ENCODE measurements at places on chromosomes 12 and 14. TPM values are rescaled to one million over a fixed set of nuclear protein-coding genes. Genes with fewer than 3 reads are reported as not detected.

- DNase-seq, result no peak
- no peaks in the 10 kb centered on the region for H3K4me1 ChIP-seq
- no peaks in the 10 kb centered on the region for H3K27me3 ChIP-seq
- no peak overlapping the region for H3K4me3 ChIP-seq
- no peaks in the 10 kb centered on the region for H3K36me3 ChIP-seq
- H3K27ac ChIP-seq, result no peak overlapping the region
These were observed 341.7 kb upstream of the KITLG start for GRCh38 chr12:88921890-88922532.

GRCh38 chr12:98317939-98318899, 197.2 kb upstream of the TMPO start:
- no peaks in the 10 kb centered on the region for H3K4me1 ChIP-seq
- no peaks in the 10 kb centered on the region for H3K36me3 ChIP-seq
- H3K27ac ChIP-seq, result no peak overlapping the region
- H3K27me3 ChIP-seq, result no peaks in the 10 kb centered on the region

Gene STK38L
- 18.8 TPM for polyA plus RNA-seq

Gene FAR2
- polyA plus RNA-seq, result 2.7 TPM

- H3K27me3 ChIP-seq, result no peaks in the 10 kb centered on the region
- DNase-seq, result peak; percentile 20
- no peak overlapping the region for H3K27ac ChIP-seq
- H3K4me1 ChIP-seq, result no peaks in the 10 kb centered on the region
- H3K4me3 ChIP-seq, result no peak overlapping the region
These were observed 624.1 kb upstream of the FOXG1 start for GRCh38 chr14:28142400-28143015.

DNA sequence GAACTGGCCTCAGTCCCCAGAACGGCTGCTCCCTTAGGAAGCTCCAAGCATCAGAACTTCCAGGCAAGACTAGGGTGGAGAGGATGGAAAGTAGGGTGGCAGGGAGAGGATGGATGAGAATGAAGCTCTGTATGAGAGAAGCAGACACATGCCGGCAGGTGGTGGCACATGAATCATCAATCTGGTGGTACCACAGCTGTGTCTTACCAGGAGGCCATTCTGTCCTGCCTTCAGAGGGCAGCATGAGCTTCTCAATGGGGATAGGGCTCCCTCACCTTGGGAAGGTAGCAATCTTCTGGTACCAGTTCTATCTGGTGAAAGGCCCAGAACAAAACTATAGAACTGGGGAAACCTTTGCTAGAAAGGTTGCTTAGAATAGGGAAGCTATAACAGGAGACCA, 55.4 kb upstream of the PYGL start:
- no peaks in the 10 kb centered on the region for H3K36me3 ChIP-seq
- no peak overlapping the region for H3K27ac ChIP-seq
- no peak overlapping the region for H3K4me3 ChIP-seq
- H3K27me3 ChIP-seq, result no peaks in the 10 kb centered on the region

DNA sequence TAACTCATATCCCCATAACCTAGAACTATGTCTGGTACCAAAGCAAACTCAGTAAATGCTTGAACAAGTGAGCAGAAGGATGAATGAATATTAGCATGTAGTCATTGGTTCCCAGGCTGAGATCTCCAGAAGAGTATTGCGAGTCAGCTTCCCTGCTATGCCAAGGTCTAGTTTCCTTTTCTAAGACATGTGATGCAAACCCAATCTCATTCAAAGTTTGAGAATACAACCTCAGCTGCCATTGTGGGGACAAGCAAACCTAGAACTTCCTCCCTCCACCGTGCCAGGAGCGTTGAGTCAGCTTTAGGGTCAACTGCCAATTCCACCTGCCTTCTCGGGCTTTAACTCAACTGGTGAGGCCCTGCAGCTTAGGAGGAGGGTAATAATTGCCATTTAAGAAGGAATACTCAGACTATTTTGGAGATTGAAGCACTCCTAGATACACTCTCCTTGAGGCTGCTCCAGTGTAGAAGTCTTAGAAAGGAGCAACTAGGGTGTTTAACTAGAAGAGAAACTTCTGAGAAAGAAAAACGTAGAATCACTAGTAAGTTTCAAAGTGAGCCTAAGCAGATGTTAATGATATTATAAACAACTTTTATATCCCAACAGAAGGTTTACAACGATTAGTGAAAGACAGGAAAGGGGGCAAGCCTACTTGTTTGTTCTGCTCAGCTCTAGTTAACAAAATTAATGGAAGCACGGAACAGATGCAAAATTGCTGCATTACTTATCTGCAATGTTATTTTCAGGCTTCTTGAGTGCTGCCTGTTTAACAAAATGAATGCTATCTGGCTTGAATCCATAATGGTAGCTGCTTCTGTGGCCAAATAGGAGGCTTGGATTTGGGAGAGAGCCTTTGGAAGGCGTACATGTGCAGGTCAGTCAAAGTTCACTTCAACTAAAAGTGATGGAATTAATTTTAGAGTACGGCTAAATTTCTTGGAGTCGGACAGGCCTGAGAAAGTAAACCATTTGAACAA, 96.9 kb downstream of the HELB start:
- no peak for DNase-seq
- H3K27ac ChIP-seq, result no peak overlapping the region
- no peaks in the 10 kb centered on the region for H3K4me1 ChIP-seq
- H3K4me3 ChIP-seq, result no peak overlapping the region

Gene IL31
- not detected for polyA plus RNA-seq

Gene ST8SIA1
- 0.77 TPM for polyA plus RNA-seq

Gene IL23A
- polyA plus RNA-seq, result 3.1 TPM

- H3K27ac ChIP-seq, result no peak overlapping the region
- DNase-seq, result no peak
These were observed 17.1 kb downstream of the NUBPL start for GRCh38 chr14:31578266-31578665.

- peaks cover 4% of the 10 kb centered on the region for H3K27me3 ChIP-seq
- DNase-seq, result no peak
- H3K36me3 ChIP-seq, result no peaks in the 10 kb centered on the region
- no peak overlapping the region for H3K27ac ChIP-seq
These were observed 6.2 kb upstream of the VDR start for GRCh38 chr12:47910981-47911380.

- DNase-seq, result no peak
- no peak overlapping the region for H3K27ac ChIP-seq
- no peaks in the 10 kb centered on the region for H3K27me3 ChIP-seq
- no peak overlapping the region for H3K4me3 ChIP-seq
- H3K36me3 ChIP-seq, result no peaks in the 10 kb centered on the region
- no peaks in the 10 kb centered on the region for H3K4me1 ChIP-seq
These were observed 316.1 kb downstream of the SEC23A start for GRCh38 chr14:38786921-38787320.

DNA sequence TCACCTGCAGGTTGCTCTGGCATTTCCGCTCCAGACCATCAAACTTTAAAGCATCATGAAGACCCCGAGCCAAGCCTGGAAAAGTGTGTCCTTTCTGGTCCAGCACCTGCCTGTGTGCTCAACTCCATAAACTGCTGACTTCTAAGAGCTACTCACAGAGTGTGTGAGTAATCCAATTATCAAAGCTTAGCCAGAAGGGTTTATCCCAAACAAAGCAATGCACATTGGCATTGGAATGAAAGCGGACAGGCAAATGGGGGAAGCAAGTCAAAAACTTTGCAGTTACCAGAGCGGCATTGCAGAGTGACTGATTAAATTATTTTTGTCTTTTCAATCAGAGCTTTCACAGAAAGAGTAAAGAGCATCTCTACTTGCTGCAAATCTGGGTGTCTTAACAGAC, 1262.4 kb upstream of the SEL1L start:
- no peaks in the 10 kb centered on the region for H3K27me3 ChIP-seq
- H3K36me3 ChIP-seq, result no peaks in the 10 kb centered on the region
- no peak for DNase-seq
- H3K4me3 ChIP-seq, result no peak overlapping the region

- DNase-seq, result no peak
- H3K4me3 ChIP-seq, result no peak overlapping the region
- H3K27ac ChIP-seq, result no peak overlapping the region
- no peaks in the 10 kb centered on the region for H3K27me3 ChIP-seq
These were observed 1.7 kb upstream of the NEK9 start for GRCh38 chr14:75128596-75128990.

DNA sequence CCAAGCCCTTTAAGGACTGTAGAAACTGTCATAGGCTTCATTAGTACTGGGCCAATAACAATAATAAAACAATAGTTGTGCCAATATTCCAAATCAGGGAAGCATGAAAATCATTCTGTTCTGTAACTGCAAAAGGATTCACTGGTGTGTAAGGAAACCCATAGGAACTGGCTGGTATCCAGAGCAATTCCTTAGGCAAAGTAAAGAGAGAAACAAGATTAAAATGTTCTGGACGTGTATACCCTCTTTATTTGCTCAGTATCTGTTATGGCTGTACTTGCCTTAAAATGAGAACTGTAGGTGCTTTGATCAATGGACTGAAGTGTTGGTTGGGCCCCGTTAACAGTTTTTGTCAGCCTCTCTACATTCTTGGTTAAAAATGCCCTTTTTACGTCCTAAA, 72.4 kb upstream of the STAC3 start:
- no peaks in the 10 kb centered on the region for H3K27me3 ChIP-seq
- DNase-seq, result no peak
- H3K4me1 ChIP-seq, result peaks cover 4% of the 10 kb centered on the region
- H3K27ac ChIP-seq, result no peak overlapping the region
- H3K4me3 ChIP-seq, result no peak overlapping the region

DNA sequence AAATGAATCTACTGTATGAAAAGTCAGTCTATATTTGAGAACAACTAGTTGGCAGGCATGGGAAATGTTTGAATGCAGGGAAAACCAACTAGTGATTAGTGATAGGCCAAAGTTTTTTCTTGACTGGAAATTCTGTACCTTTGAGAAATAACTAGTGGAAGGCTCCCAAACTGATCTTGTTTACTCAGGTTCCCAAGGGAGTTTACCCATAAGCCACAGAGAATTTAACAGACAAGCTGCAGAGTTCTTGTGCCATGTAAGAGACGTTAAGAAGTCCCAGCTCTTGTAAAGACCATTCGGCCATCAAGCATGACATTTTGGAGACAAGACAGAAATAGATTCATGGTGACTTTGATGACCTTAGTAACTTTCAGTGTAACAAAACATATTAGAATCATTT, 1882.8 kb upstream of the SEL1L start:
- H3K36me3 ChIP-seq, result no peaks in the 10 kb centered on the region
- H3K27ac ChIP-seq, result no peak overlapping the region
- DNase-seq, result no peak
- H3K4me1 ChIP-seq, result no peaks in the 10 kb centered on the region

- H3K36me3 ChIP-seq, result no peaks in the 10 kb centered on the region
- DNase-seq, result no peak
- H3K27me3 ChIP-seq, result peaks cover 1% of the 10 kb centered on the region
- no peak overlapping the region for H3K4me3 ChIP-seq
- no peak overlapping the region for H3K27ac ChIP-seq
These were observed 8.6 kb downstream of the RIMBP2 start for GRCh38 chr12:130707571-130707891.

Gene RABGGTA
- 52.1 TPM for polyA plus RNA-seq

DNA sequence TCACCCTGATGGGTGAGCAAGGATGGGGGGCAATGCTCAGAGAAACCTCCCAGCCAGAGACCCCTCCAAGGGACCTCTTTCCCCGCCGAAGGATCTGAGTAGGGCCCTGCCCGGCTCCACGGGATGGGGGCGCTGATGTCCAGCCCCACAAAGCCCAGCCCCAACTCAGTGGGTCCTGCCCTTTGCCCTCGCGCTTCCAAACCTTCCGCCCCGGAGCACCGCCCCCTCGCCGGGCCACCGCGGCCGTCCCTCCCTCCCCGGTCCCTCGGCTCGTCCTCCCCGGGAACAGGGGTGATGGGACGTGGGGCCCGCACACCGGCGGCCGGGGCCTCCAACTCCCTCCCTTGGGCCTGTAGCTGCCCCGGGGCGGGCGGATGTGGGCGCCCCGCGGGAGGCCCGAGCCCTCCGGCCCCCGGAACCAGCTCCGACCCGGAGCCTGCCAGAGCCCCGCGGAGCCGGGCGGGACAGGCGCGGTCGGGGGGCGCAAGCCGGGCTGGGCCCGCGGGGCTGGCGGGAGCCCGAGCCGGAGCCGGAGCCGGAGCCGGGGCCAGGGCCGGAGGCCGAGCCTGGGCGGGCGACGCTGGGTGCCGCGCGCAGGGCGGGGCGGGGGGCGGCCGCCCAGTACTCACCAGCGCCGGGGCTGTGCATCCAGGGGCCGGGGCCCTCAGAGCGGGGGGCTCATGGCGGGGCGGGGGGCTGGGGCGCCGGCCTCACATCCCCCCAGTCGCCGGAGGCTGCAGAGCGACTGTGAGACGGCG, 386 bp downstream of the HDAC7 start:
- peak; percentile 71 for DNase-seq
- no peaks in the 10 kb centered on the region for H3K36me3 ChIP-seq

DNA sequence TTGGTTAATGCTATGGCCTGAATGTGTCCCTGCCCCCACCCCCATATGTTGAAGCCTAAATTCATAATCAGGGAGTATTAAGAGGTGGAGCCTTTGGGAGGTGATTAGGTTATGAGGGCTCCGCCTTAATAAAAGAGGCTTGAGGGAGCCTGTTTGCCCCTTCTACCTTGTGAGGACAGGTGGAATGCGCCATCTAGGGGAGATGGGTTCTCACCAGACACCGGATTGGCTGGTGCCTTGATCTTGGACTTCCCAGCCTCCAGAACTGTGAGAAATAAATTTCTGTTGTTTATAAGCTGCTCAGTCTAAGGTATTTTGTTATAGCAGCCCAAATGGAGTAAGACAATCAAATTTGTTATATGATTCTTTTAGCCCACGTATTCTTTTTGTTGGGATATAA, 148.3 kb downstream of the PTCSC3 start:
- no peak overlapping the region for H3K4me3 ChIP-seq
- H3K36me3 ChIP-seq, result no peaks in the 10 kb centered on the region
- H3K4me1 ChIP-seq, result no peaks in the 10 kb centered on the region
- DNase-seq, result no peak
- no peak overlapping the region for H3K27ac ChIP-seq
- H3K27me3 ChIP-seq, result no peaks in the 10 kb centered on the region

GRCh38 chr12:46124132-46124847, 133.9 kb upstream of the SCAF11 start:
- H3K4me1 ChIP-seq, result peaks cover 22% of the 10 kb centered on the region
- no peaks in the 10 kb centered on the region for H3K36me3 ChIP-seq

Gene PGF
- polyA plus RNA-seq, result 33.0 TPM

Gene NRL
- 3.3 TPM for polyA plus RNA-seq

Gene VWF
- not detected for polyA plus RNA-seq

DNA sequence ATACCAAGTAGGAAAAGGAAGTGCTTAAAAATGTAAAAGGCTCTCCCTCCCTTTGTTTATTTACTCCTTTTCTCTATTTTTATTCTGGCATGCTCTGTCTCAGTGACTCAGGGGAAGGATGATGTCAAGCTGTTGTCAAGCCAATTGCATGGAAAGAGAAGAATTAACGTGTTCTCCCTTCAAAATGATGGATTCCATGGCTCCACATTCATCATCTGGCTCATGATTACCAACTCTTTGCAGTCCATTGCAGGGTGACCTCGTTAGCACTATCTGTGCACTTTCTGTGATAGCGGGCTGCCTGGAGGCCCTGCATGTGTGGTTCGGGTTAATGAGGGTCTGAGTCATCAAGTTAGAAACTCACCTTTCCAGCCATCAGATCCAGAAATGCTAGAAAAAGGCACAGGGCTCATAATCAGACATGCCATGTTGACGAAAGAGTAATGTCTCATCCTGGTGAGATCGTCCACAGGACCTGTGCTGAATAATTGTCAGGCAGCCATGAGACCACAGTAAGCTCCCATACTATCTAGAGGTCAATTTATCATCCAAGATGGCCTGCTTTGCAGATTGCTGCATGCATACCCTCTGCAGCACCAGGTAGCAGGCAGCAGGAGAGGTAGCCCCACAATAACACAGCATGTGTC, 79.2 kb upstream of the BTG1 start:
- no peaks in the 10 kb centered on the region for H3K27me3 ChIP-seq
- DNase-seq, result peak; percentile 73
- H3K4me1 ChIP-seq, result peaks cover 5% of the 10 kb centered on the region
- no peaks in the 10 kb centered on the region for H3K36me3 ChIP-seq
- H3K4me3 ChIP-seq, result no peak overlapping the region

Gene RNASE7
- not detected for polyA plus RNA-seq

GRCh38 chr12:46105735-46106134, 115.4 kb upstream of the SCAF11 start:
- no peak overlapping the region for H3K4me3 ChIP-seq
- H3K4me1 ChIP-seq, result no peaks in the 10 kb centered on the region
